ENCODE measurements at places on chromosomes 2 and 18.

DNA sequence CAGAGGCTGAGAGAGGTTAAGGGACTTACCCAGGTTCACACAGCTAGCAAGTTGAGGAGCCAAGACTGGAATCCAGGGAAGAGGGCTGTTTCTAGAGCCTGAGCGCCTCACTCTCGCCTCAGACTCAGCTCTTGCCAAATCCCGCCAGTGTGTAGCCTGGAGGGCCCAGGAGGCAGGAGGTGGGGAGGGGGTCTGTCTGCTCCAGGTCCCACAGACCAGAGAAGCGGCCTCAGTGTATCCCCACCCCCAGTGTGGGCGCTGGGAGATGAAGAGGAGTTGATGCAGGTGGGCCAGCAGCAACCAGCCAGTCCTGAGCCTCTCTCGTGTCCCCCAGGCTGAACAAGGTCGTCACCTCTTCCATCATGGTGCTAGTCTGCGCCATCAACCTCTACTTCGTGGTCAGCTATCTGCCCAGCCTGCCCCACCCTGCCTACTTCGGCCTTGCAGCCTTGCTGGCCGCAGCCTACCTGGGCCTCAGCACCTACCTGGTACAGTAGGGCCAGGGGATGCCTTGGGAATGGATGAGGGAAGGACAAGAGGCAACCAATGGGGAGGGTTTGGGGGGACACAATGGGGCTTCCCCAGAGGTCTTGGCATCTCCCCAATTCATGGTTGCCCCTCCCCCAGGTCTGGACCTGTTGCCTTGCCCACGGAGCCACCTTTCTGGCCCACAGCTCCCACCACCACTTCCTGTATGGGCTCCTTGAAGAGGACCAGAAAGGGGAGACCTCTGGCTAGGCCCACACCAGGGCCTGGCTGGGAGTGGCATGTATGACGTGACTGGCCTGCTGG, 5.2 kb upstream of the CTDSP1 start:
- peak; percentile 32 for DNase-seq

DNA sequence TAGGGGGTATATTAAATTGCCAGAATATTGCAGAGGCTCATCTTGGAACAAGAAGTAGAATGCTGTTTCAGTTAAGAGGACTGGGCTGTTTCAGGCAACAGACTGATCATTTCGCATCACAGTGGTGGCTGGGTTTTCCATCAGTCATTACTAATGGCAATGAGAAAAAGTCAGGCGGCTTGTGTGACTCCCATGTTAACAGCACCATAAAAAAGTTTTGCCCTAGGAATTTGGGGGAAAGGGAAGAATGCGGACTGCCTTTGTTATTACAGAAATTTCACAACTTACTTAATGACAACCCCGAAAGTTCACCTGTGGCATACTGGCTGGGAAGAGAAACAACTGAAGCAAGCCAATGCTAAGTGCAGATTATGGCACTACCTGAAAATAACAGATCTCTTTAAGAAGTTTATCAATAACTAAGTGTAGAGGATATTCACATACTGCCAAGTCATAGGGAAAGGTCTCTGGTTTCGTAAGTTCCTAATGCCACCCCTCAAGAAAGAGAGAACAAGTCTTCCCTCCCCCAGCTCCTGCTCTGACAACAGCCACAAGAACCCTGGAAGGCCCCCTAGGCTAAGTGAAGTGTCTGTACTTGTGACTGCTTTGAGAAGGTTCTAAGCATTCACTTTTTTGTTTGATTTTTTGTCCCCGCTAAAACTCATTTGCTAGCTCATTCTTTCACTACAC, 40.5 kb upstream of the AP1S3 start:
- no peak for DNase-seq

DNA sequence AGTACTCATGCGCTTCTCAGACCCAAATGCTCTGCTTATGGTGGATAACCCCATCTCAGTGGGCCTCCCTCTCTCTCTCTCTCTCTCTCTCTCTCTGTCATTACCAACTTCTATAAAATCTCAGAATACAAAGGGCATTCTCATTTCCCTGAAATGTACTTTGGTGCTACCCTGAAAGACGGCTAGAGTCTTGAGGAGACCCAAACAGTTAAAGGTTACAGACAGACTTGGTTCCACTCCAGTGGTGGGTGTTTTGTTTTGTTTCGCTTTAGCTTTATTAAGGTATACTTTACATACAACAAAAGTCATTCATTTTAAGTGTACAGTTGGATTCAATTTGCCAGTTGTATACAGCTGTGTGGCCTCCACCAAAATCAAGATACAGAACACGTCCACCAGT, 60.9 kb downstream of the BCL11A start:
- DNase-seq, result no peak

GRCh38 chr2:152566728-152567069, 150.6 kb downstream of the PRPF40A start:
- no peak for DNase-seq

- DNase-seq, result no peak
Measured at GRCh38 chr2:55365303-55365702, 54.4 kb downstream of the CCDC88A start.

GRCh38 chr2:220785178-220785577, 786.9 kb downstream of the EPHA4 start:
- no peak for DNase-seq

DNA sequence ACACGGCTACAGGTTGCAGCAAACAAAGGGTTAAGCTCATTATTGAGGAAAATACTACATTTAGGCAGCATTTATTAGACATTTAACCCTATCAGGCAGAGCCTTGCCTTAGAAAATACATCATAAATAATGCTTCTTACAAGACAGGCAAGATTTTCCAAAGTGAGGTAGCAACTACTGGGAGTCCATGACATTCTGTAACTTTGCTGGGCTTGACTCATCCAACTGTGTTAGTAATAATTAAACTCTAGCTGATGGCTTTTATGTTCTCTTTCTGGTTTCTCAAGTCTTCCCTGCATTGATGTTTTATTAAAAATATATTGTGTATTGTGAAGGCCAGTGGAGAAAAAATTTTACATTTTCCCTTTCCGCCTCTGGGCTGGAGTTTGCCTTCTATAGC, 291.3 kb downstream of the AFF3 start:
- DNase-seq, result no peak

GRCh38 chr2:45128580-45128997, 119.3 kb upstream of the SIX2 start:
- DNase-seq, result no peak

- no peak for DNase-seq
Measured at GRCh38 chr2:157264099-157264498, 6.6 kb downstream of the GALNT5 start.

DNA sequence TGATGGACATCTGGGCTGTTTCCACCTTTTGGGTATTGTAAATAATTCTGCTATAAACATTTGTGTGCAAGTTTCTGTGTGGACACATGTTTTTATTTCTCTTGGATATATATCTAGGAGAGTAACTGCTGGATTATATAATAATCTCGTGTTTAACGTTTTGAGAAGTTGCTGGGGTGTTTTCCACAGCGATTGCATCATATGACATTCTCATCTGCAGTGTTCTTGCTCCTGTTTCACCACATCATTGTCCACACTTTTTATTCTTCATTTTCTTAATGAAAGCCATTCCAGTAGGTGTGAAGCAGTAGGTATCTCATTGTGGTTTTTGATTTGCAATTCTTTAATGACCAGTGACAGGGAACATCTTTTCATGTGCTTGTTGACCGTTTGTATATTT, 56.9 kb upstream of the ALKAL2 start:
- no peak for DNase-seq

DNA sequence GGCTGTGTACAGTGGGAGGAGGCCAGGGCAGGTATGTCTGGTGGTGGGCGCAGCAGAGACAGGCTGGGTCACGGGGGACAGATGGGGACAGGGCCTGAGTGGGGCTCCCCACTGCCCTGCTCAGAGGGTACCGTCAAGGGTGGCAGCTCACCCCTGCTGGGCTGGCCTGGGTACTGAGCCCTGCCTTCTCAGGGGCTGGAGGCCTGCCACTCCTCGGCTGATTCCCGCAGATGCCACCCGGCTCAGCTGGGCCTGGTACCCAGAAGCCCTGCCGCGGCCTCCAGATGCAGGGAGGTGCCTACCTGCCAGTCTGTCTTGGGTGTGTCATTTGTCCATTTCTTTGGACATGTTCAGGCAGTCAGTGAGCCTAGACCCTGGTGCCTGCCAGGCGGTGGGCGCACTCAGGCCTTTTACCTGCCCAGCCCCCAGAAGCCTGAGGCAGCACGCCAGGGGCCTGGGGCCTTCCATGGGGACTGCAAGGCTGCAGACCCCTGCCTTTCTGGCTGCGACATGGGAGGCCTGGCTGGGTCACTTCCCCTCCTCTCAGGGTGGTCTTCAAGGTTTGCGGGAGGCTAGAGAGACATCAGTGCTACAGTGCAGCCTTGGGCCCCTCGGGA, 3.3 kb downstream of the SNORC start:
- no peak for DNase-seq

DNA sequence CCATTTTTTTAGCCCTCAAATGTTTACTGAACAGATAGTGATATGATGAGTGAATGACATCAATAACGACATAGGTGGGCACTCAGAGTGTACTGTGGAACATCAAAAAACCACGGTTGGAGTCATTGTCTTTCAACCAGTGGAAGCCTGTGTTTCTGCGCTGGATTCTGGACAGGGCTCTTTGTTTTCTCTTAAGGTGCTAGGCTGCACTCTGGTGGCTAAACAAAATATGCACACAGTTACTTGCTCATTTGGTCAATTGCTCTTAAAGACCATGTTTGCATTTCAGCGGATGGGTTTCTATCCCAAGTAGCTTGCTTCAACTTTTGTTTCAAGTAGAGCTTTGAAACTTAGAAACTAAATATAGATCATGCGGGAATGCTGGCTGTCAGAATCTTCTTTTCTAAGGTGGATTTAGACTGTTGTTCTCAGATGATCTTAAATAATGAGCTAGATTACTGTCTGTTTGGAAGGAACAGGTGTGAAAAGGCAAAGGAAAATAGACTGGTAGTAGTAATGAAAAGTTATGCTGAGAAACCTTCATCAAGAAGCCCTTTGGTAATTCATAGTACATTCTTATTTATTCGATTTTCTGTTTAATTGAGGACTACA, 48.5 kb upstream of the LYPD6B start:
- peak; percentile 68 for DNase-seq

GRCh38 chr2:17877811-17878280, 621 bp upstream of the KCNS3 start:
- DNase-seq, result peak; percentile 43

DNA sequence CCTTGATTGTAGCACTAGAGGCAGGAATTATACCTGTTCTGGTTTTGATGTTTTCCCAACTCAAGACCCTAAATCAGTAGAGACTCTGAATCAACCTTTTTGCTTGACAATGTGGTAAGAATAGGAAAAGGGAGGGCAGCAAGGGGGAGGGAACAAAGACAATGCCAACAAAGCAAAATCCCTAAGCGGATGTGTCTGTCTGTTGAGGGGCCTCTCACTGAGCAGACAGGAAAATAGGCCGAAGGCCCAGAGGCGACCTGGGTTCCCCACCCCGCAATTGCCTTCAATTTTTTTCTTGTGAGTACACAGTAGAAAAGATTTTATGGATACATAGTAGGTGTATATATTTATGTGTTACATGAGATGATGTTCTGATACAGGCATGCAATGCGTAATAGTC, 75.6 kb downstream of the MAP4K4 start:
- peak; percentile 46 for DNase-seq

- DNase-seq, result peak; percentile 47
Measured at GRCh38 chr2:61179701-61180639, 18.0 kb downstream of the C2orf74 start.

- DNase-seq, result peak; percentile 59
Measured at GRCh38 chr2:104332731-104333130, 521.2 kb upstream of the POU3F3 start.

- no peak for DNase-seq
Measured at GRCh38 chr18:76791642-76792041, 30.7 kb upstream of the ZNF236 start.

DNA sequence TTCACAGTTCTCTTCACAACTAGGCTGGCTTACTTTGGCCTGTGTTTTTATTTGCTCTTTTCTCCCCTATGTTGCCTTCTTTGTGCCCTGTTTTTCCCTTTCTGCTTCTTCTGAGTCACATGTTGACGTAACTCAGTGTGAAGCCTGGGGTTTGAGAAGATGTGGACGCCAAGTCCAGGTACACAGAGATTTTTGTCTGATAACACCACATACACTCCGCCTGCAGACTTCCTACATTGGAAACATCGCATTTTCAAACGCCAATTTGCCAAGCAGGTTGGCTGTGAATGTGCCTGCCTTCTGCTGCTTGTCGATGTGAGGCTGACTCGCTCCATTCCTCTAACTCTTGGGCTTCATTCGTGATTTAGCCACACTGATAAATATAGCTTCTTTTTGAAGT, 62.6 kb upstream of the FN1 start:
- no peak for DNase-seq

DNA sequence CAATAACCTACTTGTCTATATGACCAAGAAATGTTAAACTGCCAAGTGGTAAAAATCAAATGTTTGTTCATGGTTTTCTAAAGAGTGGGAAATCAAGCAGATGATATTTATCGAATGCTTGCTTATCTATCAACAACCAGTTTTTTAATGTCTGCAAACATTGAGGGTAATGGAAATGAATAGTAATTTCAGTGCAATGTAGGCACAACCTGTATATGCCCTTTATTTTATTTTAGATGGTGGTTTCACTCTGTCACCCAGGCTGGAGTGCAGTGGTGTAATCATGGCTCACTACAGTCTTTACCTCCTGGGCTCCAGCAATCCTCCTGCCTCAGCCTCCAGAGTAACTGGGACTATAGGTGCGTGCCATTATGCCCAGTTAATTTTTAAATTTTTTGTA, 46.0 kb upstream of the CD28 start:
- DNase-seq, result no peak

DNA sequence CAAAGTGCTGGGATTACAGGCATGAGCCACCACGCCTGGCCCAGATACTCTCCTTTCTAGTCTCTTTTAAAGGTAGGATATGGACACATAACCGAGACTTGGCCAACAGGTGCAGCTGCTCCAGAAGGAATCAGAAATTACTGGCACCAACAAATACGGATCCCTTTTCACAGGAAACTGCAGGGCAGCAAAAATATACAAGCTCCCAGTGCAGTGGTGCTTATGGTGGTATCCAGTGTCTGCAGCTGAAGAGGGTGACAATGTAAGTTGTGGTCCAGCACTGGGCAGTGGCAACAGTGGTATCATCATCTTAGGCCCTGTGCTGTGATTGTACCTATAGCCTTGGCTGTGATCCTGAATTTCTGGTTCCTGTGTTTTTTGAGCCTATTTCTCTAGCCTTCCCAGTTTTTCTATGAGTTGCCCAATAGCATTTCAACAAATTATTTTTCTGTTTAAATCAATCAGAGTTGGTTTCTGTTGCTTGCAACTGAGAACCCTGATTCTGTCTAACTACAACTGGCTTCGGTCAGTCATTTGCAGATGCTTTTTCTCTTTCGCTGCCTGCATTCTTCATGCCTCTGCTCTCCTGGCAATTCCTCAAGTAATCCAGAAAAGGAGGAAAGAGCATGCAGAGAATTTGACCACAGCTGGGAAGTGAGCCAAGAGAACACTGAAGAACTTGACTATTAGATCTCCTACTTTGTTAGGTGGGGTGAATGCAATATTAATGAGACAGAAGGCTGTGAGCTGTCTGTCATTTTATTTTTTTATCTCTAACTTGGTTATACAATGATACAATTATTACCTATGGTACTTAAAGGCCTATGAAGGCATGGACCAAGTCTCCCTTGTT, 30.8 kb upstream of the EML4 start:
- DNase-seq, result no peak

GRCh38 chr2:163252199-163252598, 413.6 kb upstream of the KCNH7 start:
- no peak for DNase-seq

GRCh38 chr18:23066060-23066459, 69.2 kb upstream of the CABLES1 start:
- DNase-seq, result no peak
